ENCODE measurements at places on chromosomes 2 and 18.

DNA sequence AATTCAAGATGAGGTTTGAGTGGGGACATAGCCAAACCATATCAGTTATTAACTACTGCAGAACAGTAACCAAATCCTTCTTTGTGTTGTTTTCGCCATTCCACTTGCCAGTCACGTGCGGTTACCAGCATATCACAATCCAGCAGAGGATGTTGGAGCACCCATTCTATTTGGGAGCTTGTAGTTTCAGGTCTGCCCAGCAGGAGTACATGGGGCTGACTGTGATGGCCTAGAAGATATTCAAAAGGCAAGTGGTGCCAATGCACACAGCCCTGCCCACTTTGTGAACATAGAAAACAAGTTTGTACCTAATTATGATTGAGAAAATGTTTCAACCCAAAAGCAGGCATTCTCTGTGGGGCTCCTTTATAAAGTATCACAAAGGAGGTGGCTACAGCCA, 57.0 kb downstream of the ZNF519 start:
- peak; percentile 12 for DNase-seq

- DNase-seq = no peak
Measured at GRCh38 chr2:106972782-106973181, 86.8 kb upstream of the ST6GAL2 start.

DNA sequence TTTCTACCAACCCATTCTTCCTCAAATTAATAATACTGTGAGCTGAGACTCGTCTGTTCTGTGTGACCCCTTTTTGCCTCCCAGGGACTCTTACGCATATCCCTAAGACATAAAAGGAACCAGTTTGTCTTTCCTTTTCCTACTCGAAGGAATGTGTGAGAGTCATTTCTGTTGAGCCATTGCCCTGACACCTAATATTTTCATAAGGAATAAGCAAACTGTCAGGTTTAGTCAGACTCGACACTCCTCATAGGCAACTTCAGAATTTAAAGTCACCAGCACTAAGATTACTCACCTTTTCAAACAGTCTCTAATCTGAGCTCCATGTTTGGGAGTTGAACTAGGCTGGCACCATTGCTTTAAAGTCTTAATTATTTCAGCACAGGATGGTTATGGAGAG, 305.5 kb downstream of the IKZF2 start:
- no peak for DNase-seq

GRCh38 chr2:71277536-71278103, 50.7 kb upstream of the PAIP2B start:
- peak; percentile 83 for DNase-seq

DNA sequence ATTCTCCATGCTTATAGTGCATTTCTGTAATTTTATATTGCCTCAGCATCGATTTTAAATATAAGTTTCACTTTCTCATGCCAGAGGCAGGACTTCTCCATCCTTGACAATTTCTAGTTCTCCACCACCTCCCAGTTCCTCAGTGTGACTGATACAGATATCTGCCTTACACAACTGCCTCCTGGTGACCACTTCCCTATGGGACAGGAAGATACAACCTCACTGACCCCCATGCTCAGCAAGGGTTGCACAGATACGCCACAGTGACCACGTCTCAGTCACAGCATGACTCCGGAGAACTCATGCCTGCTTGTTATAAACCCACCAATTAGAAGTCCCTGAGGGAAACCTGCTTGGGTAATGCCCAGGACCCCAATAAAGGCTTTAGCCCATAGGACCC, 284.0 kb upstream of the MC4R start:
- peak; percentile 78 for DNase-seq

GRCh38 chr2:84301717-84302116, 157.4 kb downstream of the SUCLG1 start:
- no peak for DNase-seq

DNA sequence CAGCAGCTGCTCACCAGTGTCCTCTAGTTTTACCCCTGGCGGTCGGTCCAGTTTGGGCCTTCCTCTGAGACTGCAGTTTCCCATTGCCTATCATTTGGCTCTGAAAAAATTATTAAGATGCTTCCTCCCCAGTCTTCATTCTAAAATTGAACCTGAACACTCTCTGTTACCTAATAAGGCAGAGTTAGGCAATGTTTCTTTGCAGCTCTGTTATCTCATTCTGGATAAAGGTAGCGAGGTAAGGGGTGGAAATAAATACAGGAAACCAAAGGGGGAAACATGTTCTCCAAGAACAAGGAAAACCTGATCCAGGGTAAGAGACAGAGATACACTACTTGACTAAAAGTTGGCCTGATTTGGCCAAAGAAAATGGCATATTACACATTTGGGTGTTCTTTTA, 91.0 kb upstream of the FZD5 start:
- DNase-seq = no peak

DNA sequence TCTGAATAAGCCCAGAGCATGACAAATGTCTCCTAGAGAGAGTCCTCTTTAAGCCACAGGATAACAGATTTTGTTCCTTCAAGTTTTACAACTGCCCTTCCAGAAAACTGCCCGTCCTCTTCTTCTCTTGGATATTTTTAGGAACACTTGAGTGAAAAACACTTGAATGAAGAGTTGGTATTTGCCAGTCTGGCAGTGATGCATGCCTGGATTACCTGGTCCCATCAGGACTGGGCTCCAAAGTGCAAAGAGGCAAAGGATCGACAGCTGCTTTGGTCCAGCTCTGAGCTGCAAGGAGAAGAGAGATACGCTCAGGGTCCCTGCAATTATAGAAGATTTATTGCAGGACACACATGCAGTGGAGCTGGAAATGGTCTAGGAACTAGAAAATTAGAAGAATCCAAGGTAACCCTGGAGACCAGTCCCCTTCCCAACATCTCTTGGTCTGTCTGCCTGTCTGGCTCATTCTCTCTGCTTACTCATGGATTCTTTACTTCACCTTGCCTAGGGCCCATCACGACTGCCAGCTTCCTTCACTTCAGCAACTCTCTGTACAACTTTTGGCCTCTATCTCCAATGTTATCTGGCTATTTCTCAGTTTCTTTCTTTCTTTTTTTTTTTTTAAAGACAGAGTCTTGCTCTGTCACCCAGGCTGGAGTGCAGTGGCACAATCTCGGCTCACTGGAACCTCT, 112.1 kb upstream of the SIX2 start:
- DNase-seq = no peak

GRCh38 chr2:129733041-129733440, 246.4 kb upstream of the RAB6C start:
- no peak for DNase-seq

GRCh38 chr2:109379507-109379906, 234.3 kb downstream of the SEPTIN10 start:
- no peak for DNase-seq

DNA sequence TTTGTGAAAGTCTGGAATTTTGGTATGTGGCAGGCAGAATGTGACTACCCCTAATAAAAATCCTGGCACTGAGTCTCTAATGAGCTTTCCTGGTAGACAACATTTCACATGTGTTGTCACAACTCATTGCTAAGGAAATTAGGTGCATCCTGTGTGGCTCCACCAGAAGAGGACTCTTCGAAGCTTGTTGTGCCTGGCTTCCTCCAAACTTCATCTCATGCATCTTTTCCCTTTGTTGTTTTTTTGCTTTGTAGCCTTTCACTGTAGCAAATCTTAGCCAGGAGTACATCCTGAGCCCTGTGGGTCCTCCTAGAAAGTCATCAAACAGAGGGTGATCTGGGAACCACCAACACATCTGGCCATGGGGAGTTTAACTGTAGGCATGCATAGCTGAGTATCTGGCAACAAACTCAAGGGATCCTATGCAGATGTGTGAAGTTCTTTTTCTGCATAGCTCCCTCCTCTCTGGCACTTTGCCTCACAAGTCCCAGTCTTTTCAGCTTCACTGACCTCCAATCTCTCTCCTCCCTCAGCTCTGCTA, 42.1 kb upstream of the SERTAD2 start:
- DNase-seq = no peak

DNA sequence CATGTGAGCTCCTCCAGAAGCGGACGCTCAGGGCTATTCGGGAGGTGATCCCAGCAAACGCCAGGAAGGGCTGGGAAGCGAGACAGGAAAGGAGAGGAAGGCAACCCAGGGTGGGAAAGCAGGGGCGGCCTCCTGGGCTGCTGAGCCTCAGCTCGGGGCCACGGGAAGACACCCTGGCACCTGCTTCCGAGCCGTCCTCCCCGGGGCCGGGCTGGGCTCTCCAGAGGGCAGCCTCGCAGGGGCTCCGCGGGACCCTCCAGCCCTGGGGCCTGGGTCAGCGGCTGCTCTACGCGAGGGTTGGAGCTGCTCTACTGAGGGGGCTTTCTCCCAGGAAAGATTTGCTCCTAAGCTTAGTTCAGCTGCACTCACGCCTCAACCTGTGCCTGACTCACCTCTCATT, 34.0 kb downstream of the TIMM21 start:
- DNase-seq = no peak

DNA sequence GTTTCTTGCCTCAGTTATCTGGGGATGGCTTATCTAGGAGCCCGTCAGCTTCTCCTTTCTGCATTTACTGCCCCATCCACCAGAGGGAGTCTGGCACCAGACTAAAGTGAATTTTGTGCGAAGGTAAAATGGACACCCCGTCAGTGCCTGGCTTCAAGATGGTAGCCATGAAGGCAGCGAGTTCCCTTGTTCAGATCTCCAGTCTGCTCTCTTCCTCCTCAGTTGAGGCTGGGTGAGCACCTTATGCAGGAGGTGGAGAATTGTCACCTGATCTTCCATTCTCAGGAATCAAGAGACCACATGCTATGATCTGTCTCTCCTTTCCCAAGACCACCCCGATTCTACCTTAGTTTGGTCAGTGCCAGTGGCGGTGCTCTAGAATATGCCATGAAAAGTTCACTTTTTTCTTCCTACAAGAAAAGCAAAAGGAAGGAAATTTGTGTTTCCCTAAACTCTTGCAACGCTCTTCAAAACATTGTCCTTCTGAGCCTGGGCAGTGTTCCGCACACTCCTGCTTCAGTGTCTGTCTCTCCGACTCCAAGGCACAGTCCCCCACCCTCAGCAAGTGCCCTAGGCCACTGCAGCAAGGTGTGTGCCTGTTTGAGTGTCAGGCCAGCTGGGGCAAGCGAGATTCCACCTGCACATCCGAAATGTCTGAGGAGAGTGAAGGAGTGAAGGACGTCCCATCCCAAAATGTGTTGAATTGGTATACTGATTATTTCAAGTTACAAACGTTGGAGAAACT, 168.6 kb downstream of the SS18 start:
- peak; percentile 87 for DNase-seq

GRCh38 chr2:27802547-27802946, 31.0 kb downstream of the MRPL33 start:
- no peak for DNase-seq

DNA sequence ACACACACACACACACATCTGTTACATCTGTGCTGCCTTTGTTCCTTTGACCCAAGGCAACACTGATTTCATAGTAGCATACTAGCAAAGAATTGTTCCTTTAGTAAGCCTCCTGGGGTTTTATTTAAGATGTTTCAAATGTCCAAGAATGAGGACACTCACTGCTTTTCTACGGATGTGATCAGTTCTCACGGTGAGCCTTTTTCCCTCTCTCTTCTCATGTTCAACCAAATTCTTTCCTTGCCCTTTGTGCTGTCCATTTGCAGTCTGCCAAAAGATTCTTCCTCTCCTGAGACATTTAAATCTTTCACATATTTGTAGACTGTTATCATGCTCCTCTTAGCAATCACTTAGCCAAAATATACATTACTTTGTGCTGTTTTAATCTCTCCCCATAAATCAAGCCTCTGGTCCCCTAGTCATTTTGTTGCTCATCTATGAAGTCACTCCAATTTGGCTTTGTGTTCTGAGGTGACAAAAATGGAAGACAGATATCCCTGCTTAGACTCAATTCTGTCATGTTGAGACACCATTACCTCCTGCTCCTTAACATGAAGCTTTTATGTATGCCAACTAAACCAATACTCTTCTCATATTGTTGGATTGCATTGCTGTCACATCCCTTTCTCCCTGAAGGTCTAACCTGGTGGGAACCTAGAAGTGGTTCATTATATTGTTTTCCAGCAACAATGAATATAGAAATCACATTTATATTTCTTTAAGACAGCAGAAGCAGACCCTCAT, 1605.3 kb upstream of the ACVR2A start:
- no peak for DNase-seq

DNA sequence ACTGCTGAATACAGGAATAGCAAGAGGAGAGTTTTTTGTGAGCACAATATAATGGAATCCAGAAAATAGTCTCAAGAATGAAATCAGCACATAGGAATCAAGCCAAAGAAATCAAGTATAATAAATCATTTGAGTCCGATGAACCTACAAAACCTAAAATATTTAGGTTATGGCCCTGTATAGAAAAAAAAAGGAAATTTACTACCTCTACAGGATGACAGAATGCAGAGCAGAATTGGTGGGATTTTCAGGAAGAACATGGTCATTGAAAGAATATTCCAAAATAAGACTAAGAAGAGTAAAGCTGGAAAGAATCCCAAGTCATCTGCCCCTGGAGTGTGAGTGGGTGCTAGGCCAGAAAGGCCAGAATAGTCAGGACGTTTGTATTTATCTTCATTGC, 1041.2 kb upstream of the CDH2 start:
- DNase-seq = no peak

DNA sequence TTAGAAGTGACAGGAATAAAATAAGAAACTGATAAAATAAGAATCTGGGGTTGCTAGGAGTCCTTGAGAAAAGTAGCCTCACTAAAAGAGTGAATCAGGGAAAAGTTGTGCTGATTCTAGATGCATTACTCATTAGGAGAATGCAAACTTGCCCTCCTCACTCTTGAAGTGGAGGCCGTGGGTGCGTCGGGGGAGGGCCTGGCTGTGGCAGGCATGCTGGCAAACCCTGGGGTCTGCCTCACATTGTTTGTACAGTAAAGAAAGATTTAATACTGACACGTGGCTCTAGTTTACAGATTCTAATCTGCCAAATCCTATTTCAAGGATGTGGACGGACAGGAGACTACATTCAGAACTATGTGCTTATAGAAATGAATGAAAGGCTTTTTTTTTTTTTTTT, 41.9 kb downstream of the TANC1 start:
- no peak for DNase-seq

GRCh38 chr2:21270708-21271122, 146.9 kb downstream of the TDRD15 start:
- no peak for DNase-seq

- no peak for DNase-seq
Measured at GRCh38 chr2:178452870-178453269, 1.7 kb downstream of the PJVK start.

GRCh38 chr2:14751581-14751980, 119.1 kb downstream of the LRATD1 start:
- DNase-seq = no peak

- no peak for DNase-seq
Measured at GRCh38 chr2:103268841-103269498, 507.1 kb downstream of the TMEM182 start.

GRCh38 chr2:5548991-5549715, 143.0 kb upstream of the SOX11 start:
- no peak for DNase-seq

GRCh38 chr2:23549051-23549450, 164.1 kb downstream of the KLHL29 start:
- no peak for DNase-seq

GRCh38 chr2:169562519-169562918, 11.1 kb downstream of the FASTKD1 start:
- peak; percentile 15 for DNase-seq

GRCh38 chr18:12314591-12315305, 6.7 kb downstream of the TUBB6 start:
- DNase-seq = no peak

GRCh38 chr2:137992039-137992646, 27.9 kb downstream of the HNMT start:
- no peak for DNase-seq
